ENCODE measurements at places on chromosomes 3 and 15.

- no peak for DNase-seq
Measured at GRCh38 chr15:88448991-88449461, 18.2 kb downstream of the MRPL46 start.

GRCh38 chr3:51986010-51986947, 2.9 kb downstream of the ACY1 start:
- no peak for DNase-seq

GRCh38 chr3:119304201-119304713, 10.1 kb downstream of the ARHGAP31 start:
- DNase-seq, result no peak

- peak; percentile 66 for DNase-seq
Measured at GRCh38 chr3:51887620-51888019, 12.2 kb upstream of the IQCF5 start.

- peak; percentile 63 for DNase-seq
Measured at GRCh38 chr3:109081746-109082510, 36.0 kb downstream of the MORC1 start.

DNA sequence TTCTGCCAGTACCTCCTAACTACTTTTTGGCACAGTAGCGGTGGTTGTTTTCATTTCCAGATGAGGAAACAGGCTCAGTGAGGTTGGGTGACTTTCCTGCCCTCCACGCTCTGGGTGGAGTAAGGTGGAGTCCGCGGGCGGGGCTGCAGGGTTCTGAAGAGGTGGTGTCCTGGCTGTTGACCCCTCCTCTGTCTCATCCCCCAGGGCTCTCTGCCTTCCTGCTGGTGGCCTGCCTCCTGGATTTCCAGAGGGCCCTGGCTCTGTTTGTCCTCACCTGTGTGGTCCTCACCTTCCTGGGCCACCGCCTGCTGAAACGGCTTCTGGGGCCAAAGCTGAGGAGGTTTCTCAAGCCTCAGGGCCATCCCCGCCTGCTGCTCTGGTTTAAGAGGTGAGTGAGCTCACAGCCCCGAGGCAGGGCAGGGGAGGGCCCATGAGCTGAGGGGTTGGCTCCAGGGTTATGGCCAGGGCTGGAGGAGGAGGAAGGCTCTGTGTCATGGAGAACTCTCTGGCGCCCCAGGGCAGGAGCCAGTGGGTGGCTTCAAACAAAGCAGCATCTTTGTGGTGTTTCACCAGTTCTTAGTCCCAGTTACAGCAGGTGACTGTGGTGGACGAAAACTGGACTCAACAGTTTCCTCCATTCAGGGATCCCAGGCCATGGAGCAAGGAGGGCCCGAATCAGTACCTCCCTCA, 10.4 kb downstream of the SLC28A1 start:
- DNase-seq, result no peak

All from epithelial cell of esophagus (primary cell).